ENCODE measurements at places on chromosomes 1 and 21.

DNA sequence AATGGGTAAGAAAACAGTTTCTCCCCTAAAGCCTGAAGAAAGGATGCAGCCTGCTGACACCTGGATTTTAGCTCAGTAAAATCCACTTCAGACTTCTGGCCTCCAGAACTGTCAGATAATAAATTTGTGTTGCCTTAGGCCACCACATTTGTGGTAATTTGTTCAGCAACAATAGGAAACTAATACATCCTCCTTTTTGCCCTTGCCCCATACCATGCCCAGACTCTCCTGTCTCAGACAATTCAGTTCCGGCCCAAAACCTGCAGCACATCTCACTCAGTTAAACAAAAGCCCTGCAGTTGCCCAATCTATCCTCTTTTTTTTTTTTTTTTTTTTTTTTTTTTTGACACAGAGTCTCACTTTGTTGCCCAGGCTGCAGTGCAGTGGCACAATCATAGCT, 25.8 kb downstream of the SMIM12 start:
- DNase-seq, result no peak

- peak; percentile 67 for DNase-seq
Observed at GRCh38 chr1:115183158-115183557, 93.9 kb upstream of the TSPAN2 start.

- peak; percentile 45 for DNase-seq
Observed at GRCh38 chr1:210415846-210416448, 87.2 kb downstream of the HHAT start.

GRCh38 chr1:147243841-147244240, 1.4 kb downstream of the CHD1L start:
- no peak for DNase-seq

- DNase-seq, result no peak
Observed at GRCh38 chr1:240314845-240315801, 223.4 kb downstream of the FMN2 start.

- no peak for DNase-seq
Observed at GRCh38 chr1:4603295-4604110, 50.9 kb upstream of the AJAP1 start.

DNA sequence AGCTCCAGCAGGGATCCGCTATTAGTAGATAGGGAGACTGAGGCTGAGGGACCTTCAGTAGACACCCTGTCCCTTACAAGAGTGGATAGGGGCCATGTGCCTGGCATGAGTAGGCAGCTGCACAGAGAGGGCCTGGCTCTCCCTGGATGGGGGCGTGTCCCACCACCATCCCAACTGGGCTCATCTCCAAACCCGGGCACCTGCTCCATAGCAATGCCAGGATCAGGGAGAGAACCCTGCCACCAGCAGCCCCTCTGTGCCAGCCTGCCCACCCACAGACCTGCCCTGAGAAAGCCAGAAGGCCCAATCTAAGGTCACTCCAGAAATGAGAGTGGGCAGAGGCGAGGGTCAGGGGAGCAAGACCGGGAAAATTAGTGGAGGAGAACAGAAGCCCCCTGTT, 121.3 kb downstream of the GRIK3 start:
- peak; percentile 15 for DNase-seq

DNA sequence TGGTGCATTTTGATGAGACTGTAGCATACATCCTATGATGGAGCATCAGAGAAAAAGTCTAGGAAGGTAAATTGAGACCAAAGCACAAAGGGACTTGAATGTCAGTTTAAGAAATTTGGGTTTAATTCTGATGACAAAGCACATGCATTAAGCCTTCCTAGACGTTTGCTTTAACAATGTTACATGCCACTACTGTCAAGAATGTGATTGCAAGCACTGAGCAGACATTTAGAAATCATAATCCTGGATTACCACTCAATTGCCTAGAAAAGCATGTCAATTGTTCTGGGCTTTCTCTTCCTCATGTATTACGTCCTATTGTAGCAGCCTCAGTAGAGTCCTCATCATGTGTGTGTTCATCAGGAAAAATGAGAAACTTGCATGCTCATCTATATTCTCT, 117.1 kb downstream of the ZNF281 start:
- DNase-seq, result no peak

GRCh38 chr1:14535619-14536355, 62.7 kb upstream of the KAZN start:
- DNase-seq, result no peak

DNA sequence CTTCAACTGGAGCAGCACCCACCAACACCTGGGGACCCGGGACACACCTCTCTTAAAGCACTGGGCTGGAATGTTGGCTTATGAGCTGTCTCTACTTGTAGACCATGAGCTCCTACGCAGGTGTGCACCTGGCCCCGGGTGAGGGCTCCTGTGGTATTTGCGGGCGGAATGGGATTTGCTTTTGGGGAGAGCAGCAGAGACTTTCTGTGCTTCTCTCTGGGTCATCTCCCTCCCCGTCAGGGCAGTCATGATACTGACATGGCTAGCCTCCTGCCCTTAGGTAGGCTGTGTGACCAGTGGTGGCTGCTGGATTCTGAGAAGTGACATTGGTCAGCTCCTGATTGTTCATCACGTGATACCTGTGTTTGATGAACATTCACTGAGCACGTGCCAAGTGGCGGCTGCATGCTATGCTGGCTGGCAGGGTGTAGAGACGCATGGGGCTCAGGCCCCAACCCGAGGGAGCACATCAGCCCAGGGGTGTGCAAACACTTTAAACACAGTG, 9.0 kb upstream of the ZBTB21 start:
- DNase-seq, result no peak

GRCh38 chr1:193448682-193449461, 262.5 kb upstream of the B3GALT2 start:
- DNase-seq, result no peak

DNA sequence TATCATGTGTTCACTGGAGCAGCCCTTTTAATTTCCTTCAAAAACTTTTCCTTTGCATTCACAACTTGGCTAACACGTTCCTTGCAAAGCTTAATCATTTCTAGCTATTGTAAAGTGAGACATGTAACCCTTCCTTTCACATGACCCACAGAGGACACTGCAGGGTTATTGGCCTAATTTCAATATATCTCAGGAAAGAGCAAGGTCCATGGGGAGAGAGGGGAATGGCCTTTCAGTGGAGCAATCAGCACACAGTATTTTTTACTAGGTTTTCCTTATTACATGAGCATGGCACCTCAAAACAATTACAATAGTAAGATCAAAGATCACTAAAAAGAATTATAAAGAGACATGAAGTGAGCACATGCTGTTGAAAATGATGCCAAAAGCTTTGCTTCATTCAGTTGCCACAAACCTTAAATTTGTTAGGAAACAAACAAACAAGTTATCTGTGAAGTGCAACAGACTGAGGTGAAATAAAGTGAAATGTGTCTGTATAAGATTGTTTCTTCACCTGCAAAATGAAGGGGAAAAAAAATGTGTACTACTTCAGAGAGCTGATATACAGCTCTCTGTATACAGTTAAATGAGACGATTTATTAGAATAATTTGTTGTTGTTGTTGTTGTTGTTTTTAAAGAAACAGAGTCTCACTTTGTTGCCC, 61.5 kb downstream of the EIF4G3 start:
- DNase-seq, result no peak

- no peak for DNase-seq
Observed at GRCh38 chr1:165565751-165566490, 22.1 kb downstream of the LRRC52 start.

- no peak for DNase-seq
Observed at GRCh38 chr1:28123461-28123961, 35.1 kb upstream of the EYA3 start.

GRCh38 chr1:67339623-67340343, 32.1 kb downstream of the IL12RB2 start:
- no peak for DNase-seq

- DNase-seq, result no peak
Observed at GRCh38 chr1:209038735-209039134, 544.8 kb upstream of the CAMK1G start.

DNA sequence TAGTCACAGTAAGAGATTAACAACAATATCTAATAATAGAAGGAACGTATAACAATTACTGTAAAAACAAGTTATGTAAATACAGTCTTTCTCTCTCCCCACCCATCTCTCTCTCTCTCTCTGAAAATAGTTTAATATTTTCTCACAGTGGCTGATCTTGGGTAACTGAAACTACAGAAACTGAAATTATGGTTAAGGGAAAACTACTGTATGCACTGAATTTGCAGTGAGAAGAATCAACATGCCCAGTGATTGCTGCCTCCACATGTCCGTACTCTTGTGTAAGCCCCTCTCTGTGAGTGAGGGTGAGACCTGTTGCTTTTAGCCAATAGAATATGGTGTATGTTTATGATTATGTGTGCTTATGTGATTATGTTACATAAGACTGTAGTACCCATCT, 1.6 kb downstream of the KRTAP6-1 start:
- no peak for DNase-seq

DNA sequence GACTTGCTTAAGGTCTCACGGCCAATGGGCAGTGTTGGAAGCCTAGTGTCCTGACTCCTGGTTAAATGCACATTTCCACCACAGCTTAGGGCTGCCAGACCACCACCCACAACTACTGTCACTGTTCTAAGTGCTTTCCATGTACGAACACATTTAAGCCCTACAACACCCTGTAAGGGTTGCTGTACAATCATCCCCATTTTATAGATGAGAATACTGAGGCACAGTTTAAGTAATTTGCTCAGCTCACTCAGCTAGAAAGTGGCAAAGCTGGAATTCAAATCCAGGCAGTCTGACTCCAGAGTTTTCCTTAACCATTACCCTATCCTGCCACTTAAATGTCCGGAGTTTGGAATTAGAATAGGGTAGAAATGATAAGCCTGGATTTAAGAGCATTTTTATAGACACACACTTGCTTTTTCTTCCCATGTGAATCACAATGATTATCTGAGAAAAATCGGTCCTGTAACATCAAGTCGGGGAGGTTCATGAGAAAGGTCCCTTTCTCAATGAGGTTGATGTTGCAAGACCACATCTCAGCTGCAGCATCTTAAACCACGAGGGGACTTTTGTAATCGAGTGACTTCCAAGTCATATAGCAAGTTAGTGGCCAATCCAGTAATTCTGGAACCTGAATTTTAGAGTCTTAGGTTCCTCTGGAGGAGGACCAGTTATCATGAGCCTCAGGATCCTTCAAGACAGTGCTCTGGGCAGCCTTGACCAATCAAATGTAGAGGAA, 8.6 kb downstream of the E2F2 start:
- DNase-seq, result no peak

DNA sequence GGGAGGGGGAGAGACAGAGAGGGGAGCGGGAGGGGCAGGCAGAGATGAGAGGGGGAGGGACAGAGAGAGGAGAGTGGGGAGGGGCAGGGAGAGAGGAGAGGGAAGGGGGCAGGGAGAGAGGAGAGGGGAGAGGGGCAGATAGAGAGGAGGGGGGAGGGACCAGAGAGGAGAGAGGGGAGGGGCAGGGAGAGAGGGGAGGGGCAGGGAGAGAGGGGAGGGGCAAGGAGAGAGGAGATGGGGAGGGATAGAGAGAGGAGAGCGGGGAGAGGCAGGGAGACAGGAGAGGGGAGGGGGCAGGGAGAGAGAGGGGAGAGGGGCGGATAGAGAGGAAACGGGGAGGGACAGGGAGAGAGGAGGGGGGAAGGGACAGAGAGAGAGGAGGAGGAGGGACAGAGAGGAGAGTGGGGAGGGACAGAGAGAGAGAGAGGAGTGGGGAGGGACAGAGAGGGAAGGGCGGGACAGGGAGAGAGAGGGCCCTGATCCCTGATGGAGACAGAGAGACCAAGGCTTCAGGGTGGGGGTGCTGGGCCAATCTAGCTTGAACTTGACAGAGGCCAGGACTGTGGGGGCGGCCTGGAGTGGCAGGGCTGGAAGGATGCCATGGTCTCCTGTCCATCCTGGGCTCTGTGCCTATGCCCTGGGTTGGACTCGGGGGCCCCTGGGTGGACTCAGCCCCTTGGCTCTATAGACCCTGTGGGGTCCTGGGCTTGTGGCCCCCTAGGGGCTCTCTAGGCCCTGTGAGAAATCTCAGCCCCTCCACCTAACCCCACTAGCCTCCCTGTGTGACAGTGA, 43.6 kb downstream of the DMRTB1 start:
- peak; percentile 68 for DNase-seq

DNA sequence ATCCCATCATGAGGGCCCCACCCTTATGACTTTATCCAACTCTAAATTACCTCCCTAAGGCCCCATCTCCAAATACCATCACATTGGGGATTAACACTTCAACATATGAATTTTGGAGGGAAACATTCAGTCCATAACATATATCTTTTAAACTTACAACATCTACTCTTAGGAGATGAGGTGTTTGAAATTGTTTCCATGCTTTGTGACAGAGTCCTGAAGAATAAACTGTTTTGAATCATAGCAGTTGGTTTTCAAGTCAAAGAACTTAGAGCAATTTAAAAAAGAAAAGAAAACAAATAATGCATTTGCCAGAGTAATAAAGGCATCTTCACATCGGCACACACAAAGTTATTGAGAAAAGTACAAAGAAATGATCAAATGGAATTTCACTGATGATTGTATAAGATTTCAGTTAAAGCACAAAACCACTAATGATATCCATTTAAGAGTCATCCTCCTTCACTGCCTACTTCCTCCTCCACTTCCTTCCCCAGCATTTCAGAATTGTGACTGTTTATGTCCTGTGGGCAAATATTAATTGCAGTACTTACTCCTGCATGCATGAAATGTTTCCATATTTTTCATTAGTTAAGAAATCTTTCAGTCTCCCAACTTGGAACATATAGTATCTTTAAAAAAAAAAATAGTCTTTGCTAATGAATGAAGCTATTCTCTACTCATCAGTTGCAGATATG, 202.0 kb downstream of the LRRC40 start:
- DNase-seq, result no peak

- DNase-seq, result no peak
Observed at GRCh38 chr1:25487628-25488027, 55.8 kb upstream of the LDLRAP1 start.

GRCh38 chr1:160244209-160244608, 18.1 kb downstream of the DCAF8 start:
- no peak for DNase-seq

DNA sequence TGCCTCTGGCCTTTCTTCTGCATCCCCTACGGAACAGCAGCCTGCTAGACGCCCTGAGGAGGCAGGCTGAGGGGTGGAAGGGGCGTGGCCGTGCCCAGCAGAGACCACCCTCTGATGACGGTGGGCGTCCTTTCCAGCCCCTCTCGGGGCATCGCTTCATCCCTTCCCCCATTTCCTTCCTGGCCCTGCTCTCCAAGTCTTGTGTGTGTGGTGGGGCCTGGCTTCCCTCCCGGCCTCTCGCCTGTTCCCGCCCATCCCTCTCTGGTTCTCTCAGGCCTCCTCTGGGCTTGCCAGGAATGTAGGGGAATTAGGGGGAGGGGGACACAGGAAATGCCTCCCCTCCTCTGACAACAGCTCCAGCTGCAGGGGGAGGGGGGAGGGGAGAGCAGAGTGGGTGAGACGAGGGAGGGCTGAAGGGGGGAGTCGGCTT, 51.1 kb downstream of the SKI start:
- DNase-seq, result peak; percentile 98

- no peak for DNase-seq
Observed at GRCh38 chr21:30240661-30241060, 24.8 kb upstream of the CLDN8 start.
